DMS153 (cell line): ENCODE measurements at places on chromosomes 1 and 21.
A peak's percentile ranks its signal among the peaks of the same experiment; 100 is the strongest.

GRCh38 chr1:15702722-15703550, 18.8 kb downstream of the PLEKHM2 start:
- no peak for DNase-seq

DNA sequence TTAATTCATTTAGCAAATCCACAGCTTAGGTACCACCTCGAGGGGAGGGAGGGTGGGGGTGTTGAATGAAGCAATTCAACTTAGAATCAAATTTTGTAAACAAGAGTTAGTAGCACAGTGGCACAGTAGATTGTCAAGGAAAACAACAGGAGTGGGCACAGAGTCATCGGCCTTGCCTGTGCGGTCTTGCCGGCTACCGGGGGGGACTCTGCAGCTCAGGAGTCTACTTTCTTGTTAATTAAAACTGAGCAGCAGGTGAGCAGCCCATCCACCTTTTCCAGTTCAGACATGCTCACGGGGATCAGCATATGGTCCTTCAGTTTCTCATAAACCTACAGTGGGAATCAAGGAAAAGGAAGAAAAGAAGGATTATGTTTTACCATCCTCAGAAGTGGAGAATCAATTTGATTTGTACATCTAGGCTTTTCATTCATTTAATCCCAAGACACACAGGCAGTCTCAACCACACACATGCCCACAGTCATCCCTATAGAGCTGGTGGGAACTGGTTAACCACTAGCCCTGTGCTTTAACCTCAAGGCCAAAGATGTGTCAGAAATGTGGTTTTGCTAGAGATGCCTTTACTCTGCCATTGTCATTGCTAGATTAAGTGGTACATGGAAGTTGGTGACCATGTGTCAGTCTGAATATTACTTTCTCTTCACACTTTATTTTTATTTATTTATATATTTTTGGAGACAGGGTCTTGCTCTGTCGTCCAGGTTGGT, 45.0 kb upstream of the BCL10 start:
- no peak for DNase-seq

- DNase-seq, result no peak
Observed at GRCh38 chr1:24914226-24915069, 15.6 kb downstream of the RUNX3 start.

DNA sequence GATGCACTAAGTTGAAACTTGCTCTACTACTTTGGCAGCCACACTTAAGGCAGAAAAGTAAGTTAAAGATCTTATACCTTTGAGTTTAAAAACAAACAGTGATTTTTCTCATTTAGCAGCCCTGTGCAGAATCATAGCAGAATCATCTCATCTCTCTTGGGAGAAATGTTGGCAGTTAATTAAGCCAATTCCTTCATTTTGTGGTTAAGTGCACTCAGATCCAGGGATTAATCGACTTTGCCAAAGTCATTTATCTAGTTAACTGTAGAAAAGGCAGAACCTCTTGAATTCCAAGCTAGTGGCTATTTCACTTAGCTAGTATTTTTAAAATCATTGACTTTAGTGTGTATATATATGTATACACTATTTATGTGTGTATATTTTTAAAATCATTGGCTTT, 125.0 kb downstream of the GPR52 start:
- DNase-seq, result no peak

DNA sequence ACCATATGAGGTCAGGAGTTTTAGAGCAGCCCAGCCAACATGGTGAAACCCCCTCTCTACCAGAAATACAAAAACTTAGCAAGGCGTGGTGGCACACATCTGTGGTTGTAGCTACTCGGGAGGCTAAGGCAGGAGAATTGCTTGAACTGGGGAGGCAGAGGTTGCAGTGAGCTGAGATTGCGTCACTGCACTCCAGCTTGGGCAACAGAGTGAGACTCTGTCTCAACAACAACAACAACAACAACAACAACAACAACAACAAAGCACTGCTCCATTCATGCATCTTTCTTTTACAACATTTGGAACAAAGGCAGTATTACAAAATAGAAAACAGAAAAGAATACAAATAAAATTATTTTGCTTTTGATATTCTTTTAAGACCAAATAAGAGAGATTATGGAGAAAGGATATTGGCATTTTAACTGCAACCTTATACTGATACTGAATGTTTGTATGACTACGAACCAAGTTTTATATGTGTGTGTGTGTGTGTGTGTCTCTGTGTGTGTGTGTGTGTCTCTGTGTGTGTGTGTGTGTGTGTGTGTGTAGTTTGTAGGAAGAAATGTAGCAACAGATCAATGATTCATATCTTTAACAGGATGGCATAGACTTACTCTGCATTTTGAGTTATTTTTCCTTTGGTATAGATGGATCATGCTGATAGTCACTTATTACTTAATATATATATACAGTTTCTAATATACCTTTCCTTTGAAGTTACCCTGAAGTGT, 24.6 kb downstream of the ATF6 start:
- no peak for DNase-seq

DNA sequence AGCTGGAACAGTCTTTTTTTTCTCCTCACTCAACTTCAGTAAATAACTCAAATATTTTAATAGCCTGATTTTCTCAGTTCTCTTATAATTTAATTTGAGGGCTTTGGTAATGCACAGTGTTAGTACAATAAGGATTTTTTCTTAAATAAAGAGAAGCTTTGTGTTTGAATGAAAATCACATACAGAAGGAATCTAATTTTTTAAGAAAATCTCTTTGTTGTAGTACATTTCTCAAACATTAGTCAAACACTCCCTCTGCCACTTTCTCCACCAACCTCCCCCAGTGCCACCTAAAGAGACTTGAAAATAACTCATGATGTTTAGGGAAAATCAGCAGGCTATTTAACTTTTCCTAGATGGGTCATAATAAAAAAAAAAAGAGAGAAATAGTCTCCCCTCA, 42.3 kb upstream of the ACP6 start:
- no peak for DNase-seq

DNA sequence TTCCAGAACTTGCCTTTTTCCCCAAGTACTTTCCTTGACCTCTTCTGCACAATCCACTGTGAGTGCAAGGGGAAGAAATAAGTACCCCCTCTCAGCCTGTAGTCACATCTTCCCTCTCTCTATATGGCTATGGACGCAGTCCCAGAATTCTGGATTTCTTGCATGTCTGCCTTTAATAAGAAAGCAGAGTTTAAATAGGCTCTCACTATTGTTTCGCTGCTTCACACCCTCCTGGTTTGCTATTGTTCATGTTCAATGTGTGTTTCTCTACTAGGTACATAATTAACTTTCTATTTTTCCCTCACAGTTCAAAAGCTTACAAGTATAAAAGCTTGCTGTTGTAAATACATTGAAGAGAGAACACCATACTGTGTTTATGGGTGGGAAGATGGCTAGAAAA, 181.5 kb upstream of the C1orf105 start:
- DNase-seq, result no peak

DNA sequence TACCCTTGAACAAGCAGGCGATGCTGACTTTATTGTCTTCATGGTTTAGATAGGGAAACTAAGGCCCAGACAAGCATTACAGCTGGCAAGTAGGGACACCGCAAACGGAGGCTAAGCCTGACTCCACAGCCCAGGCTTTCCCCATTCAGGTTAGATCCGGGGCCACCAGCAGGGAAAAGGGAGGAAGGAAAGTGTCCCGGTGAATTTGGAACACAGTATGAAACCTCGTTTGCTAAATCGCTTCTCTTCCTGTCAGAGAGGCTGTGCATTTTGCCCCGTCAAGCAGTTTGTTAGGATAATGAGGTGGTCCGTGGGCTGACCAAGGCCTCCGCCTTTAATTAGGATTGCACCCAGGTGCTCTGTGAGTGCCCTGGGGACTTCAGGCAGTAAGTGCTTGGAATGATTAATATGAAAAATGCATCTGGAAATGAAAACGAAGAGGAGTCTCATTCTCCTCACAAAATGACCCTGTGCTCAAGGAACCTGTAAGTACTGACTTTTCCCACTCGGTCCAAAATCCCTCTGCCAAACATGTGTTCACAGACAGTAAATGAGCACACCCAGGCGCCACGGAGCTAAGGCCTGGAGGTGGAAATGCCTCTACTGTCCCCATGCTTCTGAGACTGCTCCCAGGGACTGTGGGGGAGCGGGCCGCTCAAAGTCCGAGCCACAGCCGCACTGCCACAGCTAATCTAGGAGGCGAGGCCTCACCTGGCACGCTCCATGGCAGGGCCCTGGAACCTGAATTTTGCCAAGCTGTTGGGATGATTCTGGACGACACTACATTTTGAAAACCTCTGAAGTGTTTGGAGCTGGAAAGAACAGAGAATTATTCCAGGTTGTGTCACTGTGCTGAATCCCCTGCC, 234.1 kb downstream of the SDCCAG8 start:
- DNase-seq, result no peak

DNA sequence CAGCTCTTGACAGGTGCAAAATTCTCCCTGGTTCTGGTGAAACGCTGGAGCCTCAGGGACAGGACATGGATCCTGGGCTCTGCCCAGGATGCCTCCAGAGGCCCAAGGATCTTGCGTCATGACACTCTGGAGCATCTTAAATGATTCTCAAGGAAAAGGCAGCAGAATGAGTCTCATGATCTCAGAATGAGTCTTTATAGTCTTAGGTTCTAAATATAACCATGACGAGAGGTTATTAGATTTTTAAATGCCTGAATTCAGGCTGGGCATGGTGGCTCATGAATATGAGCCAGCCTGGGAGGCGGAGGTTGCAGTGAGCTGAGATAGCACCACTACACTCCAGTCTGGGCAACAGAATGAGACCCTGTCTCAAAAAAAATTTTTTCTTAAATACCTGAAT, 55.5 kb downstream of the ECE1 start:
- DNase-seq, result no peak

DNA sequence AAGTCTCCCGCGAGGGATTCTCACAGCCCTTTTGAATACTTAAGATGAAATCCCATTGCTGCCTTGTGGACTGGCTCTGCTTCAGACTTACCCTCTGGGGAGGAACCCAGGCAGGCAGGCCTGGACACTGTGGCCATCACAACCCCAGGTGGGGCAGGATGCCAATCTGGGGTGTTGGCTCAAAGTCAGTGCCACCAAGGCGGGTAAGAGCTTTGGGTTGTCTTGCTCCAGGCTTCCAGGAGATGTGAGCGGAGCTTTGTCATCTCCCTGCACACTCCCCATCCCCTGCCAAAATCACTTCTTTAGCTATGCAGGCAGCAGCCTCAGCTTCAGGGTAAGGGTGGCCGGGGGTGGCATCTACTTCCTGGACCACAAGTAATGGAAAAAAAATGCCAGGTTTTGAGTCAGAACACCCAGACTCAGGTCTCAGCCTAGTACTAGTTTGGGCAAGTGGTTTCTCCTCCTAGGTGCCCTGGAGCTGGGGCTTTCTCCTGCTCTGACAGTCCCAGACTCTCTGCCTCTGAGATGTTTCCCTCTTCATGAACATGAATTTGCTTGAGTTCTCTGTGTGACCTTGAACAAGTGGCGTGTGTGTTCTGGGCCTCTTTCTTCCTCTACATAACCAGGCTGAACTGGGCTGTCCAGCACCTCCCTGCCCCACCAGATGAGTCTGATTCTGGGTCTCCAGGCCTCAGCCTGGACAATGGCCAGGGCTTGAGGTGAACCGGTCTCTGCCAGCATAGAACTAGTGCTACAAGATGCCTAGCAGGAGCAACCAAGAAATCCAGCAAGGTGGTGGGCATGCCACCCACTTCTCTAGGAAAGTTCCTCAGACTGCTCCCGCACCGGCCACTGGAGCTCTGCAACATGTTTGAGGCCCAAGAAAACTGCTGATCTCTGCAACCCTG, 65.4 kb downstream of the VWA5B1 start:
- no peak for DNase-seq

DNA sequence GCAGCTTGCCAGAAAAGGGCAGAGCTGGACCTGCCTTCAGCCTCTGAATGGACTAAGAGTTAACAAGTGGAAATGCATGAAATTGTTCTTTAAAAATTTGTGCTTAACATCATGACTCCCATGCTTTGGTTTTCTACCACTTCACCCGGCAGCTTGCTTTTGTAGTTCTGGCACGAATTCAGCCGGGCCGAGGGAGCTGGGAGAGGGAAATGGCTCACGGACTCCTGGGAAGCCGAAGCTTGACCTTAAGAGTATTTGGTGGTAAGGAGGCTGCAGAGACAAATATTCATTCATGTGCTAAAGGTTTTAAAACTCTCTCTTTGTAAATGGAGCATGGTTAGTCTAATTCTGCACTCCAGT, 17.2 kb upstream of the GFI1 start:
- DNase-seq, result no peak

- no peak for DNase-seq
Observed at GRCh38 chr1:203760506-203760905, 4.5 kb upstream of the LAX1 start.

DNA sequence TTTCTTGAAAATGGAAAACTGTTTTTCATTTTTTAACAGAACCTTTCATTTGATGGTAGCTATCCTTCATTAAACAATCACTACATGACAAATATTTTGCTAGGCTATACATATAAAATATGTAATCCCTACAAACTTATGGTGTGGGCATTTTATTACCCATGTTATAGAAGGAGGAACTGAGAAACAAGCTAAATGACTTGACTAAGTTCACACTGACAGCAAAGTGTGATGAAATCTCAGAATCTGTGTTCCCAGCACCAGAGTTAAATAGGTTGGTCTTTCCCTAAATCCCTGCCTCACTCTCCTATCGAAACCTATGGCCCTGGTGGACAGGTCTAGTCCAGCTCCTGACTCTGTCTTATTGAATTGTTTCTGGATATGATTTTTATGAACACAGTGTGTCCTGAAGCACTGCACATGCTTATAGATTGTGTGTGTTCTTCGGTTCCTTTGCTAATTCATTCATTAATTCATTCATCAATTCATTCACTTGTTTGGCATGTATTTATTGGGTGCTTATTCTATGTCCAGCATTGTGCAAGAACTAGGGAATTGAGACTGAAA, 301.0 kb downstream of the GRIK1 start:
- no peak for DNase-seq

DNA sequence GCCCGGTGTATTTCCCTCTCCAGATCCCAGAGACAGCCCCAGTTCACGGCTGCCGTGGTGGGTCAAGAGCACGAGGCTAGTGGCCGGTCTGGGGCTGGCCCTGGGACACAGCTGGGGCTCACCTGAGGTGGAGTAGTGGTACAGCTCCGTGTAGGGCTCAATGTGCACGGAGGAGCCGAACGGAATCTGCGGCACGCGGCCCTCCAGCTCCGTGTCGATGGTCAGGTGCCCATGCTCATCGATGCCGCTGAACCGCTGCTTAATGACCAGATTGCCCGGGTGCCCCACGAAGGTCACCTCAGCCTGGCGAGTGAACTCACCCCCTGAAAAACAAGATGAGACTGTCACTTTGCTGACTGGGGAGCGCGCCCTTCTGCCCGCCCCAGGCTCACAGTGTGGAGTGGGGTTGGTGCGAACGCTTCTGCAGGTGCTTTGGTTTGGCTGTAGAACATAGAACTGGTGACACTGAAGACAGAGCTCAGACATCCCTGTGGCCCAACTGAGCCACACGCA, 35.4 kb downstream of the NID1 start:
- no peak for DNase-seq

- DNase-seq, result no peak
Observed at GRCh38 chr1:180167721-180168467, 13.2 kb downstream of the QSOX1 start.

GRCh38 chr1:93531193-93531592, 83.3 kb downstream of the FNBP1L start:
- no peak for DNase-seq

GRCh38 chr1:182301467-182302198, 90.0 kb downstream of the GLUL start:
- peak; percentile 72 for DNase-seq
